HCEC 1CT (cell line): ENCODE measurements at places on chromosomes 11 and 22.

GRCh38 chr11:15672825-15673224 lies 558.1 kb downstream of the INSC start:
- DNase-seq = no peak

- DNase-seq = peak; percentile 60
Observed at GRCh38 chr11:85595285-85595884, 31.8 kb downstream of the DLG2 start.

DNA sequence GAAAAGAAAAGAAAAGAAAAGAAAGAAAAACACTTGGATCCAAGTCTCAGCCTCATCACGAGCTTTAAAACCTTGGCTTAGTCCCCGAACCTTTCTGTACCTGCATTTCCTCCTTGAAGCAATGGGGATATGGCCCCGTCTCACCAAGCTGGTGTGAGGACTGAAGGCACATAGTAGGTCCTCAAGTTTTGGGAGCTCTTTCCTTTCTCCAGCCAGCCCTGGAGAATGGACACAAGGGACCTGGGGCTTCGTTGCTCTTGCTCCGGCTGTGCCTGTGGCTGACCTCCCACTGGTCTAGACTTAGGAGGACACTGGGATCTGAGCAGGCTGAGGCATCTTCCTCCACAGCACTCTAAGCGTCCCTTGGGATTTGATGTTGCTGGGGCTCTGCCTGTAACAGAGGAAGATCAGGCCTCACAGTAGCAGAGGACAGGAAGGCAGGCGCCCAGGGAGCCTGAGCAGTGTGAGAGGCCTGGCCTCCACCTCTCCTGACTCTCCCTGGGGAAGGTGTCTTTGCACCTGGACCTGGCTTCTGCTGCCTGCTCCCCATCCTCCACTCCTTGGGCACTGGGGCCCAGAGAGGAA lies 32.8 kb downstream of the KCNC1 start:
- no peak for DNase-seq

GRCh38 chr22:36594569-36594968 lies 65.6 kb upstream of the EIF3D start:
- no peak for DNase-seq

DNA sequence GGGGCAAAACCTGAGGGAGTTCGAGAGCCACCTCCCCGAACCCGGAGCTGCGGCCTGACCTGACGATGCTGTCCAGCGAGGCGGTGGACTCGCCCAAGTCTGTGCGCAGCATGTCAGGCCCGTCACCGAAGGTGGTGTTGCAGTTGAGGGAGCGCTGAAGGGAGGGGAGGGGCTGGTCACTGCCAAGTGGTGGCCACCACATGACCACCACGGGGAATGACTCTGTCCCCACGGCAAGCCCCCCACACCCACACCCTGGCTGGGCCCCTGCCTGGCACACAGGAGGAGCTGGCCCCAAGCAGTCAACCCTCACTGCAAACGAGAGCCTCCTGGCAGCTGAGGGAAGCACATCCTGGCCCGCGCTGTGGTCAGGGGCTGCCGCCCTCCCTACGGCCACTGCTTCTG lies 30.8 kb downstream of the TRMU start:
- DNase-seq = no peak

GRCh38 chr11:1643146-1643690 lies 13.6 kb downstream of the KRTAP5-5 start:
- DNase-seq = no peak

- DNase-seq = no peak
Observed at GRCh38 chr11:8080674-8081590, at the start of gene TUB. TUB (plus strand) TSS chr11:8081211; CDS start chr11:8081511, 300 bp downstream.
